ENCODE measurements at places on chromosomes 11 and 22.

DNA sequence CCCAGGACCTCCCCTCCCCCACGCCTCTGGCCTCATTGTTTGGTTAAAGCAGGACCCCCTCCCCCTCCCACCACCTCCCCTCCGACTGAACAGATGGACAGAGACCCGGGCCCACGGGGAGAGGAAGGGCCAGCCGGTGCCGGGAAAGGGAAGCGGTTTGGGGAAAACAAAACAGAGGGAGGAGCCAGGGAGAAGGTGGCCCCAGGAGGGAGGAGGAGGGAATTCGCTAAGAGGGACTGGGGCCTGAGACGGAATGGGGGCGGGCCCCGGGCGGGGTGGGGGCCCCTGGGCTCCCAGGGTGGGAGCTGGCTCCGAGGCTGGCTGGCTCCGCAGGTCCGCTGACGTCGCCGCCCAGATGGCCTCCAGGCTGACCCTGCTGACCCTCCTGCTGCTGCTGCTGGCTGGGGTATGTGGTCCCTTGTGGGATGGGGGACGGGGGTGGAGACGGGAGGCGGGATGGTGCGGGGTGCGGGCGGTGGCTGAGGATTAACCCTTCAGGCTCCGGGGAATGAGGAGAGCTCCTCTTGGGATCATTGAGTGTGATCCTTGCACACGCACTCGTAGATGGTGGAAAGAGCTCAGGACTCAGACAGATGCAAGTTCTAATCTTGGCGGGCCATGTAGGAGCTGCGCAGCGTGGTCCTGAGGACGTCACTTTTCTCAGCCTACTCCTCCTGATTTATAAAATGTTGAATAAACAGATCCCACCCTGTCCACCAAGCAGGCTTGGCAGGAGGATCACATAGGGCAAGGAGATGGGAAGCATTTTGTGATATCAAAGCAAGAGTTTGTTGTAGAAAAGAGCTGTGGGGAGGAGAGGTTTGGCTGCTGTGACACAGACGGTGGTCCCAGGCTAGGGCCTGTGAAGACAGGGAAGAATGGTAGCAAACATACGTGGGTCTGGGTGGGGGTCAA is 688 bp downstream of the SERPING1 start:
- no peaks in the 10 kb centered on the region for H3K36me3 ChIP-seq
- no peaks in the 10 kb centered on the region for H3K4me1 ChIP-seq
- H3K4me3 ChIP-seq: no peak overlapping the region
- H3K27me3 ChIP-seq: peaks cover 8% of the 10 kb centered on the region
- no peak for DNase-seq

- no peaks in the 10 kb centered on the region for H3K27me3 ChIP-seq
- peaks cover 35% of the 10 kb centered on the region for H3K4me1 ChIP-seq
- H3K4me3 ChIP-seq: no peak overlapping the region
- H3K36me3 ChIP-seq: no peaks in the 10 kb centered on the region
Observed at GRCh38 chr11:35088676-35089075, 50.3 kb upstream of the CD44 start.

GRCh38 chr22:38641476-38642040 is 14.6 kb downstream of the FAM227A start:
- H3K4me1 ChIP-seq: no peaks in the 10 kb centered on the region
- no peak for DNase-seq
- H3K27ac ChIP-seq: no peak overlapping the region
- no peaks in the 10 kb centered on the region for H3K36me3 ChIP-seq
- no peak overlapping the region for H3K4me3 ChIP-seq
- no peaks in the 10 kb centered on the region for H3K27me3 ChIP-seq

DNA sequence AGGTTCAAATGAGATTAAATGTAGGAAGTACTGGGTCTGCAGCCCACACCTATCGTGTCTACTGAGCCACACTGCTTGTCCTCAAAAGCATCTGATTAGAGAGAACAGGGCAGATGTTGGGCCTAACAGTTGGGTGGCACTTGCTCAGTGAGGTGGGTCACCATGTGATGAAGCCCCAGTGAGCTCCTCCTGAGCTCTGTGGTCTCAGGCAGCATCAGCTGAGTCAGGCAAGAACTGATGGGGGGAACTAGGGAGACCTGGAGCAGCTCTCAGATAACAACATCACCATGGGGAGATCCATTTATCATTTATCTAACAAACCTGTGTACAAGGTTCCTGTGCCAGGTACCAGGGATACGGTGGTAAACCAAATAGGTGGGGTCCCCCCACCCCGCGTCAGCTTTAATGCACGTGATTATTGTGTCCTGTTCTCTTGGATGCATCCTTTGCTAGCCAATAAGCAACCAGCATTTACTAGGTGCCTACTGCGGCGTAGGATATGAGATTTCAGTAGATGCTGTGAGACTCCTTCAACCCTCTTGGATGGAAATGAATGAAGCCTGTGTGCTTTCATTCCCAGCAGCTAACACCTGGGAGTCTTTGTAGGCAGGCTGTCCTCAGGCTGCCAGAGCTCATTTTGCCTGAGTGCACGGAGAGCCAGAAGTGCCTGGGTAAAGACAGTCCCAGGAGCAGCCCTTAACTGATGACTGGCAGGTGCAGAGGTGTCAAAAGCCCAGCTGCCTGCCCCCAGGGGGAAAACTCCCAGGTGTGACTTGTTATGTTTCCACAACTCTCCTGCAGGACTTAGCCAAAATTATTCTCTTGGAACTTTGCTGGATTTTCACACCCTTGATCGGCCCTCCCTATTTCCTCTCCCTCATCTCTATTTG is 73.6 kb upstream of the NARS2 start:
- H3K36me3 ChIP-seq: no peaks in the 10 kb centered on the region
- no peak overlapping the region for H3K4me3 ChIP-seq
- no peak for DNase-seq

- no peak overlapping the region for H3K27ac ChIP-seq
- H3K36me3 ChIP-seq: no peaks in the 10 kb centered on the region
- no peaks in the 10 kb centered on the region for H3K27me3 ChIP-seq
- H3K4me3 ChIP-seq: no peak overlapping the region
- H3K4me1 ChIP-seq: no peaks in the 10 kb centered on the region
Observed at GRCh38 chr11:57778318-57779037, 16.9 kb downstream of the CTNND1 start.

- no peak overlapping the region for H3K27ac ChIP-seq
- no peaks in the 10 kb centered on the region for H3K27me3 ChIP-seq
- DNase-seq: no peak
- H3K4me1 ChIP-seq: no peaks in the 10 kb centered on the region
- no peak overlapping the region for H3K4me3 ChIP-seq
Observed at GRCh38 chr11:110972640-110973039, 260.4 kb upstream of the ARHGAP20 start.

GRCh38 chr22:28570696-28571373 is 108.8 kb downstream of the TTC28 start:
- no peaks in the 10 kb centered on the region for H3K36me3 ChIP-seq
- no peak overlapping the region for H3K4me3 ChIP-seq
- H3K27me3 ChIP-seq: no peaks in the 10 kb centered on the region
- DNase-seq: no peak
- H3K4me1 ChIP-seq: no peaks in the 10 kb centered on the region

DNA sequence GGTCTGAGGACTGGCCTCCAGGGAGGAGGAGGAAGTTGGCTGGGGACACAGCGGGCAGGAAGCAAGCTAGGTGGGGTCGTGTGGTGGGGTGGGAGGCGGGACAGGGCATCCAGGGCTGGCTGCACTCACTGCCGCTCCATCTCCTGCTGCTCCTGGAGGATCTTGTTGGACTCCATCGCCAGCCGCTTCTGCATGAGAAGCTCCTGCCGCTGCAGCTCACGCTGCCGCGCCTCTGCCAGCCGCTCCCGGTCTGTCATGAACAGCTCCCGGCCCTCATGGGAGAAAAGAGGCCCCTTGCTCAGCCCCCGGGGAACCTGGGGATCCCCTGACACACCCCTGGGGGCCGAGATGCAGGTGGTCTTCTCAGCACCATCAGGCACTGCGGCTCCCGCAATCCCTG is 21.6 kb downstream of the USH1C start:
- no peak for DNase-seq
- H3K4me3 ChIP-seq: no peak overlapping the region
- H3K4me1 ChIP-seq: no peaks in the 10 kb centered on the region
- no peaks in the 10 kb centered on the region for H3K27me3 ChIP-seq

DNA sequence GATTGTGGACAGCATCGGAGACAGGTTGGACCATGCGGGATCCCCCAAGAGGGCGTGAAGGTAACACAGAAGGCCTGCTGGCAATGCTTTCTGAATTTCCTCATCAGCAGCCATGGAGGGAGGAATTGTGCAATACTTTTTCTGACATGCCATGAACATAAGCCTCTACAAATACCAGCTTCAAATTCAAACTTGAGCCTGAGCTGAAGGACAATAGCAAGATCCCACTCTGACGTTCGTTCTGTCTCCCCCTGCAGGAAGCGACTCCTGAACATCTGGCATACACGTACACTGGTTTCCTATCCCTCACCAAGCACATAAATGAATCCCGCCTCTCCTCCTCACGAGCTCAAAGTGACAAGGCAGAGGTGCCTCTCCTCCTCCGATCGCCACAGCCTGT is 312.2 kb downstream of the BRD1 start:
- no peak for DNase-seq
- H3K4me3 ChIP-seq: no peak overlapping the region
- no peak overlapping the region for H3K27ac ChIP-seq
- H3K4me1 ChIP-seq: no peaks in the 10 kb centered on the region

All from effector memory CD4-positive, alpha-beta T cell (primary cell).